ENCODE measurements at places on chromosomes 3 and 15.

- DNase-seq, result no peak
Observed at GRCh38 chr3:170718848-170719247, 133.0 kb upstream of the SLC7A14 start.

- DNase-seq, result no peak
Observed at GRCh38 chr3:178072391-178073305, 463.6 kb upstream of the KCNMB2 start.

DNA sequence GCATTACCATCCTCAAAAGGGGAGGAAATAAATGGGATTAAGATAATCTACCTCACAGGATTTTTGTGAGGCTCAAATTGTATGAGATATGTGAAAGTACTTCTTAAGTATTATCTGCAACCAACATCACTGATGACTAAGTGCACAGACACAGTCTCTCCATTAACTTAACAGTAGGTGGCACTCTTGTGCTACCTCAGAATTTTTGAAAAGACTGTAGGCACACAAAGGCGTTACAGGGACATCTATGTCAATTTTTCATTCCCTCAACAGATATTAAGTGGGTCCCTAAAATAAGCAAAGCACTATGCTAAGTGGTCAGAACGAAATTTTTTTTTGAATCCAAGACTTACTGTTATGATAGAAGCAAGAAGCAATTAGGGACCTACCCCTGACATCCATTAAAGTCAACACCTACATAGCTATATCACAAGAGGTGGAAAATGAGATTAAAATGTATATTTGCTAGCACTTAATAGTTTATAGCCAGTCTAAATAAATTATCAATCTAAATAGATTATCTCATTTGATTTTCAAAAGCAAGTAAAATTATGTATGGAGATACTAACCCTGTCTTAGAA is 52.9 kb downstream of the RYK start:
- no peak for DNase-seq

GRCh38 chr15:76184650-76185035 is 124.9 kb downstream of the TMEM266 start:
- DNase-seq, result peak; percentile 64

GRCh38 chr15:78072080-78072892 is 5.2 kb downstream of the TBC1D2B start:
- no peak for DNase-seq

- no peak for DNase-seq
Observed at GRCh38 chr15:56752986-56753385, 19.7 kb upstream of the ZNF280D start.

DNA sequence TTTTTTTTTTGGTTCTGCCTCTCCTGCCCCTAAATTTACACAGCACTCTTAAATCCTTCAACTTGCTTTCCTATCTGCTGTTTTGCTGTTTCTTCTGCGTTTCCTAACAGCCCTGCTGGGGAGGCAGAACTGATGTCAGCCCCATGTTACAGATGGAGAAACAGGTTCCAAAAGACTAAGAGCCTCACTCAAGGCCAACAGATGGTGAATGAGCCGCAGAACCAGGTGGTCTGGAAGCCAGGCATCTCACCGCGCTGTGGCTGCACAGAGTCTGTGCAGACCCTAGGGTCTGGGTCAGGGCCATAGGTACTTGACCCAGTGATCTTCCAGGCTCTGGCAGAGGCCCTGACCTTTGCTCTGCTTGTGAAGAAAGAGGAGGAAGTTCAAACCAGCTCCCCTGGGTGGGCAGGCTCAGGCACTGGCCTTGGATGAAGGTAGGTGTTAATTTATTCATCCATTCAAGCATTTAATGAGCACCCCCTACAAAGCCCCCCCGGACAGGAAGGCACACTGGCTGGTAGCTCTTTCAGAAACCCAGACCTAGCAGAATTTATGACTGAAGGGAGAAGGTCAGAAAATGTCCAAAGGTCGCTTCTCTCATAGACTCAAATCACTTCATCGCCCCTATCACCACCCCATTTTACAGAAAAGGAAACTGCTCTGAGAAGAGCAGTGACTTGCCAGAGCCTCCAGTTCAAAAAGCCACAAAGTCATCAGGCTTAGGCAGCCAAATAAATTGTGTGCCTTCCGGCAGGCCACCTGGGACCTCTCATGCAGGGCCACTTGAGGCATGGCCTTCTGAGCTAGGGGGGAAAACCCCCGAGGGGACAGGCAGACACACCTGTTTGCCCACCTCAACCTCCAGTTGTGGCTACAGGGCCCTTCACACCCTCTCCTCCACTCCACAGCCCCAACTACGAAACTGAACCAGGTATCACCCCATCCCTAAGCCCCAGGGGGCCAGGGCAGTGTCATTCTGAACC is 2.7 kb downstream of the CHDH start:
- DNase-seq, result no peak

GRCh38 chr15:89140595-89140994 is 52.3 kb downstream of the ABHD2 start:
- DNase-seq, result no peak

GRCh38 chr15:47587940-47588802 is 129.1 kb upstream of the SEMA6D start:
- no peak for DNase-seq

- no peak for DNase-seq
Observed at GRCh38 chr3:33037471-33037870, 59.5 kb downstream of the GLB1 start.

- DNase-seq, result no peak
Observed at GRCh38 chr15:57479005-57479404, 102.7 kb downstream of the CGNL1 start.

- no peak for DNase-seq
Observed at GRCh38 chr3:66297260-66297873, 76.6 kb downstream of the SLC25A26 start.

DNA sequence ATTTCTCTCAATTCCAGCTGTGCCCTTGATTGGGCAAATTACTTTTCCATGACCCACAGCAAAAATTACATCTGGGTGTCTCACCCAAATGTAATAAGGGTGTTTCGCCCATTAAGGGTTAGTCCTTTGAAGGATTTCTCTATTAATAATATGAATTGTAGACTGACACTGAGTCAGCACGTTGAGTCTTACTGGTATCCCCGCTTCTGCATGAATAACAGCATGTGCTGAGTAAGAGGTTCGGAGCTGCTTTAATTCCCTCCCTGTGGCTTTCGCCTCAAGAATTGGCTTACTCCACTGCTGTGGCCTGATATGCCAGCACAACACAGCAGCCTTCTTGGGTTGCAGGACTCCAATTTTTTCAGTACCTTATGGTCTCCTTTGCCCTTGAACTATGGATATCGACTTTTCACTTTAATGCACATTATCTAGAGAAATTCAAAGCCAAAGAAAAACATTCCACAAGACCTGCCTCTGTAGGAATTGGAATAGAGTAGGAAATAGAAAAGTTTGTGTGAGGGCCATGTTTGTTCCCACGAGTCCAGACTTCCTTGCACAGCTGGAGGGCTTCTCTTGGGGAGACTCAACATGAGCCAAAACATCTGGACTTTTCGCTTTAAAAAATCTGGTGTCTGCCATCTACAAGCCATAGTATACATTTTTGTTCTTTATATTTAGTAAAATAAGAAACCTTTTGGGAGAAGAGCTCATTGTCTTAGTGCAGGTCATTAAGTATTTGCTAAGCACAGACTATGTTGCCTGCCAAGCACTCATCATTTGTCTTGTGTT is 20.7 kb upstream of the ERC2 start:
- no peak for DNase-seq

DNA sequence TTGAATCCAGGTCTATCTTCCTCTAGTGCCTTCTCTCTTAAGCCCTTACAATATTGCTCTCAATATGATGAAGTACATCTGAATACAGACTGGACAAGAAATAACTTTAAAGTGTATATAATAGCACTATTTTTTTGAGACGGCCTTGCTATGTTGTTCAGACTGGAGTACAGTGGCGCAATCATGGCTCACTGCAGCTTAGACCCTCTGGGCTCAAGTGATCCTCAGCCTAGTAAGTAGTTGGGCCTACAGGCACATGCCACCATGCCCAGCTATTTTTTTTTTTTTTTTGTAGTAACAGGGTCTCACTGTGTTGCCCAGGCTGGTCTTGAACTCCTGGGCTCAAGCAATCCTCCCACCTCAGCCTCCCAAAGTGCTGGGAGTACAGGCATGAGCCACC is 53.6 kb downstream of the MAP3K13 start:
- DNase-seq, result no peak

DNA sequence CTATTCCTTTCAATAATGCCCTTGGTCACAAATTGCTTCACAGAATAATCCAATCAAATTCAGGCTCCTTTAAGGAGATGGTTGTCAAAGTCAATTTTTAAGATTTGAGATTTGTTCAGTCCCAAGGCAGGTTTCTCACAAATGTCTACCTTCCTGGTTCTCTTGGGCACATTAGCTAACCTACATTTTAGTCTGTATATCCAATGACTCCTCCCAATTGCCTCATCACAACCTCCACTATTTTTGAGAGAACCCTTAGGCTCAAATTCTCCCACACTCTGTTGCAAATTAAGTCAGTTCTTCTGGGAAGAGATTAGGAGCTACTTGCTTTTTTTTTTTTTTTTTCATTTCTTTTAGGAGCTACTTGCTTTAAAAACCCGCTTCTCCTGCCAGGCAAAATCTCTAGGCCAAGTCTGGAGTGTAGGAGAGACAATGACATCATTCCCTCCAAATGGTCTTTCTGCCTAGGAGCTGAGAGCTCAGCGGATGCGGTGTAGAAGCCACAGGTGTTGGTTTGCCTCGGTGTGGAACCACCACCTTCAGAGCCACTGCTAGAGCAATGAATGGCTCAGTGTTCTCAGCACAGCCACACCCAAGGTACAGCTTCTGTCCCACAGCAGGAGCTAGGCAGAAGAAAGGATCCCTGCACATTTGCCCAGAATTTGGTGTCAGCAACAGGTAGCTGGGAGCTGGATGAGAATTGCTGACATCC is 10.0 kb upstream of the INO80 start:
- DNase-seq, result no peak

DNA sequence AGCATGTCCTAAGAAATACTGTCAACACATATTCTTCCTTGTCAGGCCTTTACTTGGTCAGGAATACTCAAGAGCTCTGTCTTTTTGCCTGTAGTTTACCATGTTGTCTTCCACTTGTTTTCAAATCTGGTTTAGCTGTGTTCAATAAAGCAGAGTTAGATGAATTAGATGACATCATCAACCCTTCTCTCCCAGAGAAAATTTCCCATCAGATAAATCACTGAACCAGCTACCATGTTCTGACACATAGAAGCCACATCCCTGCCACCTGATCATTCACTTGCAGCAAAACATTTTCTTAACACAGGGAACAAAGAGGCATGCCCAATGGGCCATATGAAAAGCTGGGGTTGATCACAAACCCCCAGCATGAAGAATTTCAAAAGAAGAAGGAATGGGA is 42.1 kb downstream of the TERC start:
- no peak for DNase-seq

Data from glutamatergic neuron (in vitro differentiated cells).